ENCODE measurements at places on chromosomes 5 and 9.

DNA sequence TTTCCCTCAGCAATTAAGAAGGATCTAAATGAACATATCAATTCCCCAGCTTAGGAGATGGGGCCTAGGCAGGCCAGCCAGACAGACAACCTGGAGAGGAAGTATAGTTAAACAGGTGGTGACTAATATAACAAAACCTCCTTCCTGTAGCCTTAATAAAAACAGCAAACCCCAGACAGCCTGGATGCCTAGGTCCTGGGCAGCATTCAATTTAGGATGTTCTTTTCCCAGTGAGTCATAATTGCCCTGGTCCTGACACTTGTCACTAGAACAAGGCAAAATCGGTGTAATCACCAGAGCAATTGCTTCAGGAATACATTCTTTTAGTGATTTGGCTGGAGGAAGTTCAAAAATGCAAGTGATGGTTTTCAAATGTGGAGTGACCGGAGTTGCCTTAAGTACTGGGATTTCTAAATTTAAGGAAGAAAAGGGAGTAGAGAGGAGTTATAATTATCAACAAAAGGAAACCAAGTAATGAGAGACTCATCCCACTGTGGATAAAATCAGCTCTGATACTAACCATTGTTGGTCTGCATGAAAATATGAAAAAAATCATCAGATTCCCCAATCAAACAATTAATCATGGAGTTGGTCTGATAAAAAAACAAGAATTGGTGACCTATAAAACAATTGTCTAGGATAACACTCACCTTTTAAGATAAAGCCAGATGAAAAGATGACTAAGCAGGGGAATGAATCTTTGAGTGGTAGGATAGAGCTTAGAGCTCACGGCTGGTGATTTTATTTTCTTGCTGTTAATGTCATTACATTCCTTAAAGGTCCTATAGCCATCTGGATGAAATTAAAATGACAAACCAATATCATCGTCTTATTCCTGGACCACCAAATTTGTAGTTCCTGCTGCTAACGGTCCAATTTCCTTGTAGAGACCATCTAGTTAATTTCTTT lies 39.0 kb upstream of the TARS1 start:
- H3K4me1 ChIP-seq = peaks cover 9% of the 10 kb centered on the region
- no peaks in the 10 kb centered on the region for H3K27me3 ChIP-seq
- H3K36me3 ChIP-seq = no peaks in the 10 kb centered on the region

DNA sequence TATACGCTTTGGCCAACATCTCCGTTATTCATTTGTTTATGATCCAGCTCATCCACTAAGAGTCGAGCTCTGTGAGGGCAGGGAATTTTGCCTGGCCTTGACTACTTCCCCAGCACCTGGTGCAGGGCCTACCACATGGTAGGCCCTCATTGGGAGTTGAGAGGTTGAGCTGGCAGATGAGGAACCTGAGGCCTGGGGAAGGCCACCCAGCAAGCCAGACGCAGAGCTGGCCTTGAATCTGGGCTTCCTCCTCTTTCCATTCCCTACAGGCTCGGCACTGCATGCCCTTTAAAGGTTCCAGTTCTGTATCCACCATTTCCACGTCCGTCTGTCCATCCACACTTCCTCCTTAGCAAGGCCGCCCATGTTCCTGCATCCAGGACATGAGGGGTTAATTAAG lies 24.2 kb downstream of the KCNMB1 start:
- no peak for DNase-seq
- H3K36me3 ChIP-seq = no peaks in the 10 kb centered on the region
- H3K27me3 ChIP-seq = peaks cover 5% of the 10 kb centered on the region
- no peak overlapping the region for H3K4me3 ChIP-seq

DNA sequence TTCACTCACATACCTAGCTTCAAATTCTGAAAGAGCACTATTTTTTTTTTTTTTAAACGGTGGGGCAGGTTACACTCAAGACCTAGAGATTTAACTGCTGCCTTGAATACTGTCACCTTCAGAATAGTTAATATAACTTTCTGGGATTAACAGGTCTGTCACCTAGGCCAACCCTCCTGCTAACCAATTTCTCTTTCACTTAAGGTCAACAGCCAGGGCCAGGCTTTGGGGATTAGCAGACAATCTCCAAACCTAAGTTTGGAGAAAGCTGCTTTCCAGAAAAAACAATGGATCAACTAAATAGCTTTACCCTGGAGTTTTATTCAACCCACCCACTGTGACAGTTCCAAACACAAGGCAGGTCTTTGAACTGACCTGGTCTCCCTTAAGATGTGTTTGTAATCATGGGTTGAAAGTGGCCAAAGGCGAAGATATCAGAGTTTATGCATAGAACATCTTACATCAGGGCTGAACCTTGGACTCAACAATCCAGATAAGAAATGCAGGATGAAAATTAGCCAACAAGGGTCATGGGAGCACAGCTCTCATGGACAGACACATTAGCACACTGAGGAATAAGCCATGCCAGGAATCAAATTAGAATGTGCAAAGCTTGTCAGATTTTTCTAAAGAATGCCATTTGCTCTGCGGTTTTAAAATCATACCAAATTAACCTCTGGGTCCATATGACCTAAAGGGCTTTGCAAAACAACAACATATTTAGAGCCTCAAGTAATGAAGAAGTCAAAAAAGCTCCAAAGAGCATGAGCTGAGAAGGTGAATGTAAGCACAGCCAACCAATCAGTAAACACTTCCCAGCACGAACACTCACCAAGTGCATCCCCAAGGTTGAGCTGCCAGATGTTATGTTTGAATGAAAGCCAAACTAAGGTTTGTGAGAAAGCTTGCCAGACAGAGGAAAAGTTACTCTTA lies 538.5 kb upstream of the DMAC1 start:
- no peak overlapping the region for H3K4me3 ChIP-seq
- peaks cover 29% of the 10 kb centered on the region for H3K36me3 ChIP-seq
- no peak overlapping the region for H3K27ac ChIP-seq
- no peak for DNase-seq
- H3K27me3 ChIP-seq = no peaks in the 10 kb centered on the region

DNA sequence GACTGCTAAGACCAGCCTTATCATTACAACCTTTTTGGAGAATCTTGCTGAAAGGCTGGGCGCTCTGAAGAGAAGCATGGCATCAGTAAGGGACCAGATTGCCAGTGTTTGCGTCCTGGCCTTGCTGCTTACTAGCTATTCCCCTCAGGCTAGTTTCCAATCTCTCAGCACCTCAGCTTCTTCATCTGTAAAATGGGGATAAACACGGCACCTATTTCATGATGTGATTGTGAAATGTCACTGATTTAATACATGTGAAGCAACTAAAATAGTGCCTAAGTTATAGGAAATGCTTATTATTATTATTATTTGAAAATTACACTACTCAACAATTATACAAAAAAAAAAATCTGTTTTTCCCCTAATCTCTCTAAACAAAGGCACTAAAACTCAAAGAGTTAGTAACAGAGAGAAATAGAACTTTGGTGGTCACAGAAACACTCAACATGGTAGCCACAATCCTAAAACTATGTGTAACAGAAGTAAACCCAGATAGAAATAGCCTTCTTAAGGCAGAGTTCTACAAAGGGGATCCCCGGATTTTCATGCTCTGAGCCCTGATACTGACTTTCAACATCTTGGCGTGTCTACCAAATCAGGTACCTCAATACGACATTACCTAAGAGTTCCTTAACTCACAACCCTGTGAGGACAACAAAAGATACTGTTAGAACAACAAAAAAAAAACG lies 62.0 kb downstream of the ENC1 start:
- H3K27me3 ChIP-seq = no peaks in the 10 kb centered on the region
- H3K4me1 ChIP-seq = peaks cover 21% of the 10 kb centered on the region
- no peak overlapping the region for H3K27ac ChIP-seq
- H3K4me3 ChIP-seq = no peak overlapping the region
- H3K36me3 ChIP-seq = no peaks in the 10 kb centered on the region

DNA sequence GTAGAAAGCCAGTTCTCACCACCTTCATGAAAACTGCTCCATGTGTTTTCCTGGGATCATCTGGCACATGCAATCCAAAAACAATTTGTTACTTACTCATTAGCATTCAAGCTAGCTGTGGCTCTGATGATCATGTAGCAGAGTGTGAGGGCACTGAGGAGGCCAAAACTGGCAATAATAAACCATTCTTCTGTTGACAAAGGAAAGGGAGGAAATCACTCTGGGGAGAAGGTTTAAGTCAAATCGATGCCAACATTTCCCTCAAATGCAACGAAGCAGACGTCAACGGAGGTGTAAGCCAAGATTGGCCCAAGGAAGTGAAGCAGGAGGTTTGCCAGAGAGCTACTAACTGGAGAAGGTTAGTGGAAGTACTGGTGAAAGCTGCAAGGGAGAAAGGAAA lies 55.7 kb upstream of the TBC1D9B start:
- no peak overlapping the region for H3K4me3 ChIP-seq
- H3K27me3 ChIP-seq = no peaks in the 10 kb centered on the region
- no peak for DNase-seq
- peaks cover 41% of the 10 kb centered on the region for H3K36me3 ChIP-seq

DNA sequence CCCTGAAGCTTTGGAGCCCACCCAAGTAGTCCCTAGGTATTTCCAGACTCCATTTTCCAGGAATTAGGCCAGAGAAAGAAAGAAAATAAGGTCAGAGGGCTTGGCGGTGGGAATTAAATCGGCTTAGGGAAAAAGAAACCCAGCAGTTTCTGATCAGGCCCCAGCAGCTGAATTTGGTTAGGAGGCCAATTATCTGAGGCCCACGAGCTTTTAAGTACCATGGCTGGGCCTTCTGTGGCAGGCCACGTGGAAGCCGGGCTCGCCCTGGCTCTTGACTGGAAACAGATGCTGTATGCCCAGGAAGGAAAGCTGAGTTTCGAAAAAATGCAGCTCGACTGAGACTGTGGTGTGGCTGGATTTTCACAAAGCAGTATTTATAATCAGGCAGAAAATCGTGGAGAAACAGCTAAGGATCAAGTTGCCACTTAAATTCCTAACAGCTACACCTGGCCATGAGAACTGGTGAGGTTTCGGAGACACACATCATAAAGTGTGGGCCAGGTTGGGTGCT lies 75.1 kb upstream of the PANK3 start:
- H3K4me1 ChIP-seq = peaks cover 33% of the 10 kb centered on the region
- peak overlapping the region; percentile 79 for H3K27ac ChIP-seq
- no peak overlapping the region for H3K4me3 ChIP-seq
- DNase-seq = no peak

- H3K27ac ChIP-seq = no peak overlapping the region
- DNase-seq = no peak
- no peak overlapping the region for H3K4me3 ChIP-seq
- no peaks in the 10 kb centered on the region for H3K4me1 ChIP-seq
- H3K27me3 ChIP-seq = no peaks in the 10 kb centered on the region
These were observed 296.8 kb upstream of the VLDLR start for GRCh38 chr9:2324742-2325141.

GRCh38 chr5:4480528-4481349 lies 659.4 kb upstream of the ADAMTS16 start:
- peaks cover 3% of the 10 kb centered on the region for H3K36me3 ChIP-seq
- H3K4me1 ChIP-seq = peaks cover 20% of the 10 kb centered on the region
- H3K27me3 ChIP-seq = peaks cover 2% of the 10 kb centered on the region
- no peak overlapping the region for H3K4me3 ChIP-seq
- DNase-seq = no peak
- H3K27ac ChIP-seq = no peak overlapping the region

GRCh38 chr5:168826246-168826725 lies 247.1 kb upstream of the PANK3 start:
- peaks cover 10% of the 10 kb centered on the region for H3K4me1 ChIP-seq
- no peaks in the 10 kb centered on the region for H3K36me3 ChIP-seq
- H3K27me3 ChIP-seq = peaks cover 10% of the 10 kb centered on the region
- no peak overlapping the region for H3K4me3 ChIP-seq

DNA sequence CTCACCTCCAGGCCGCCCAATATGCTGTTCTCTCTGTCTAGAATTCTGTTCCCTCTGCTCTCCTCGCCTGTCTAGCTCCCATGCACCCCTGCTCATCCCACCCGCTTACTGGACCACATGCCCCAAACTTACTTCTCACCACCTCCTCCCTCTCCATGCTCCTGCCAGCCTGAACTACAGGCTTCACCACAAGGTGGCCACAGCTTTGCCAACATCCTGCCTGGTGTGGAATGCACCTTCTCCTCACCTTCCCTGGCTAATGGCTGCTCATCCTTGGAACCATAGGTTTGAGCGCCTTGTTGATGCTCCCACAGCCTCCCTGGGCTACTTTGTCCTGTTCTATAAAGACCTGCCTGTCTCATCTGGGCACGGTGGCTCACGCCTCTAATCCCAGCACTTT lies 9.6 kb downstream of the LAMC3 start:
- DNase-seq = no peak
- peaks cover 4% of the 10 kb centered on the region for H3K4me1 ChIP-seq
- H3K36me3 ChIP-seq = no peaks in the 10 kb centered on the region
- peaks cover 40% of the 10 kb centered on the region for H3K27me3 ChIP-seq

GRCh38 chr5:13878357-13878756 lies 66.1 kb downstream of the DNAH5 start:
- H3K4me1 ChIP-seq = no peaks in the 10 kb centered on the region
- DNase-seq = no peak
- H3K36me3 ChIP-seq = no peaks in the 10 kb centered on the region
- no peak overlapping the region for H3K27ac ChIP-seq
- peaks cover 6% of the 10 kb centered on the region for H3K27me3 ChIP-seq

DNA sequence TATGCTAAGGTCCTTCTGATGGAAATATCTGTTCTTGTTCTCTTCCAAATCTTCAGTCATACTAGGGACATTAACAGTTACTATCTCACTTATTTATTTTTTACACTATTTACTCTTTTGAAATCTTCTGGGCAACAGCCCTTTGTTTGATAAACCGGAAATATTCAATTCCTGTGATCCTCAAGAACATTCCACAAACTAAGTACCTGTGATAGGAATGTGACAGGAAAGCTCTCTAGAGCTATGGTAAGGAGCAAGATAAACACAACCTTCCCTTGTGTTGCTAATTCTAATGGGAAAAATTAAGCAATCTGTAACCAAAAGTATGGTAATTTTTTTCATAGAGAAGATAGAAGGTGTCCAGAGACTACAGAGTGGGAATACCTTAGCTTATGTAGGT lies 22.0 kb upstream of the ANKRD34B start:
- peaks cover under 1% of the 10 kb centered on the region for H3K4me1 ChIP-seq
- DNase-seq = no peak
- H3K36me3 ChIP-seq = no peaks in the 10 kb centered on the region
- H3K27me3 ChIP-seq = no peaks in the 10 kb centered on the region
- H3K4me3 ChIP-seq = no peak overlapping the region

DNA sequence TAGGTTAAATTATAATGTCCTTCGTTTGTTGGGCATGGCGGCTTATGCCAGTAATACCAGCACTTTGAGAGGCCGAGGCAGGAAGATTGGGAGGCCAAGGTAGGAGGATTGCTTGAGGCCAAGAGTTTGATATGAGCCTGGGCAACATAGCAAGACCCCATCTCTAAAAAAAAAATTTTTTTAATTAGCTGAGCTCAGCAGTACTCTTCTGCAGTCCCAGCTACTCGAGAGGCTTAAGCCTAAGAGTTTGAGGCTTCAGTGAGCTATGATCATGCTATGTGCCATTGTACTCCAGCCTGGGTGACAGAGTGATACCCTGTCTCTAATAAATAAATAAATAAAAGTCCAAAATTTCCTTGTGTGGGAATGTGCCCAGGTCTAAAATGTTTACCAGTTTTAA lies 9.1 kb upstream of the MSANTD3 start:
- no peak for DNase-seq
- H3K27me3 ChIP-seq = peaks cover 9% of the 10 kb centered on the region
- no peak overlapping the region for H3K4me3 ChIP-seq
- H3K36me3 ChIP-seq = no peaks in the 10 kb centered on the region
- H3K4me1 ChIP-seq = no peaks in the 10 kb centered on the region

GRCh38 chr5:109998726-109999125 lies 309.0 kb downstream of the MAN2A1 start:
- H3K4me1 ChIP-seq = peaks cover 4% of the 10 kb centered on the region
- DNase-seq = no peak
- H3K4me3 ChIP-seq = no peak overlapping the region
- no peak overlapping the region for H3K27ac ChIP-seq
- peaks cover 2% of the 10 kb centered on the region for H3K27me3 ChIP-seq

GRCh38 chr9:130835441-130836298 lies 616 bp downstream of the ABL1 start:
- peak overlapping the region; percentile 100 for H3K27ac ChIP-seq
- no peaks in the 10 kb centered on the region for H3K27me3 ChIP-seq
- H3K4me1 ChIP-seq = peaks cover 57% of the 10 kb centered on the region
- H3K4me3 ChIP-seq = peak overlapping the region; percentile 98
